ENCODE measurements at places on chromosomes 13 and 19.

DNA sequence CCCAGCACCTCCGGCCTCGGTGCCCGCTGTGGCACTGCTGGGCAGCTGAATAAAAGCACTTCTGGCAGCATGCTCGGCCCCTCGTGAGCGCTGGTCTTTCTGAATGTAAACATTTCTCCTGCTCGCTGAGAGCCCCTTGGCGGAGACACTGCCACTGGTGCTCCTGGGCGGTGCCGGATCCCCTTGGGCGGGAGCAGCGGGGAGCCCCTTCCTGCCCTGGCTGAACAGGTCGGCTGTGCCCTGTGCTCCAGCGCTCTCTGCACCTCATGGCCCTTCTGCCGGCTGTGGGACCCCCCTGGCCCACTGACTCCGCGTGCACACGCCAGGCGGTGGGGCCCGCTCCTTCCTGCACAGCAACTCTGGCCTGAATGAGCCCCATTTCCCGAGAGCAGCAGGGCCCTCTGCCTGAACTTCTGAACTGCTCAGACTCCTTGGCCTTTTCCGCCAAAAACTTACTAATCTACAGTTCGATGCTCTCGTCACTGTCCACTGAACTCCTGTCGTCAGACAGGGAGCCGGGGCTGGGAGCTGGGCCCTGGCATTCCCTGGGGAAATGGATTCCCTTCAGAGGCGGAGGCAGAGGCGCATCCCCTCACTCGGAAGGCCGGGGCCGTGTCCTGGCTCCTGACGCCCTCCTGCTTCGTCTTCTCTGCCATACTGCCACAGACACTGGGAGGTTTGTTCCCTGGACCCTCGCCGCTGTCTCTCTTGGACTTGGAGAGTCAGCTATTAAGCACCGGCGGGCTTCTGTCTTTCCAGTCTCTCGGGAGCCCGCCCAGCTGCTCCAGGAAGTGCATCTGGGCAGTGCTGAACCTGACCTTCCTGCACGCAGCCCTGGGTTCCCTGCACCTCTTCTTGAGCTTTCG is 14.2 kb downstream of the RB1 start:
- DNase-seq = no peak

DNA sequence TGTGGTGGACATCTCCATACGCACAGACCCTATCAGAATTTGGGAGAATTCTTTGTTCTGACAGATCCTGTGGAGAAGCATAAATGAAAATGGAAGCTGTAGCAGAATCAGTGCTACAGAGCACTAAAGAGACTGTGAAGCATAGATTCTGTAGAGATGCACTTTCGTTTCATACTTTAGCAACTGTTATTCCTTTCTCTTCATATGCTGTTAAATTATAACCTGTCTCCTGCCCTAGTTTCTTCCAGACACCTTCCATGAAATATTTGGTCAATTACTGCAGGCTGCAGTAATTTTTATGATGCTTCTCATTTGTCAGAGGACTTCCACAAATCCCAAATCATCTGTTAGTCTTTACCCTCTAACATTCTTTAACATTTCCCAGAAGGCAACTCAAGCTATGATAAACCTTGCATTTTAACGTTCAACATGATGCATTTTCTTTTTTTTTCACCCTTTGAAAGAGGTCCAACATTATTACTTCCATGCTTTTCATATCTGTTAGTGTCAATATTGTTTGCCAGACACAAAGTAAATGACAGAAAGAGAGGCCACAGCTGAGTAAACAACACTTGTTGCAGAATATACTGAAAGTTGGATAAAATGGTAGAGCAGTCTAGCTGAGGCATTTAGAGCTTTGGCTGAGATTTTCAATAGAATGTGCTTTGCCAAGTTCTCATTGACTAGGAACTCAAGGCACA is 412.7 kb downstream of the LMO7 start:
- no peak for DNase-seq

DNA sequence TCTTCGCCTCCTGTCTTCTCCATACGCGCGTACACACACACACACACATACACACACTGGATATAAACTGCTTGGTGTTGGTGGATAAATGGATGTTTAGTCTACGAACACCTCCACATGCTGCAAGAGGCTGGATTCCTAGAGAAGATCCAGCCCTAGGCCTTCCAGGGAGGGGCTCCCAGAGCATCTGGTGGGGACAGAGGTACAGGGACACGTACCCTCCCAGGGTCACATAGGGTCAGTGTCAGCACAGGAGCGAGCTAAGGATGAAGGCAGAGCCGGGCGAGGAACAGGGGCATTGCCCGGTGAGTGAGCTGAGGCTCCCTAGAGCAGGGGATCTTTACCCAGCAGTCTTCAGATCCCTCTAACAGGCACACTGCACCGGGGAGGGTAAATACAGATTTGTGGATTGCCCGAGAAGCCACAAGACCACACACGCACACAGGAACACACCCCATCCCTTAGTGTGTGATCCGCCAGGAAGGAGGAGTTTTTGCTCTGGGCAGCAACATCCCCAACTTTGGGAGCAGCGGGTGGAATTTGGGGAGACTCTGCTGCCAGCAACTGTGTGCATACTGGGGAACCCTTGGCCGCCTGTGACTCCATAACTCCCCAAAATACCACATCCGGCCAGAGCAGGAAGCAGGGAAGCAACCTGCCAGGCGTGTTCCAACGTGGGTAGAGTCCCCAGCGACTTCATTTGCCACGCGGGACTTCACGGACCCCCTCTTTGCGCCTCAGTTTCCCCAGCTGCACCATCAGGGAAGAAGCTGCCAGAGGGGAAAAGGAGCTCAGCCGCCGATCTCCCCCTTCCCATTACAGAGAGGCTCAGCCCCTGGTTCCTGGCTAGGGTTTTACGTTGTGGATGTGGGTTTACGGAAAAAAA is 5.8 kb upstream of the TLE2 start:
- peak; percentile 90 for DNase-seq

GRCh38 chr19:13036366-13036976 is 41.2 kb downstream of the NFIX start:
- peak; percentile 80 for DNase-seq

DNA sequence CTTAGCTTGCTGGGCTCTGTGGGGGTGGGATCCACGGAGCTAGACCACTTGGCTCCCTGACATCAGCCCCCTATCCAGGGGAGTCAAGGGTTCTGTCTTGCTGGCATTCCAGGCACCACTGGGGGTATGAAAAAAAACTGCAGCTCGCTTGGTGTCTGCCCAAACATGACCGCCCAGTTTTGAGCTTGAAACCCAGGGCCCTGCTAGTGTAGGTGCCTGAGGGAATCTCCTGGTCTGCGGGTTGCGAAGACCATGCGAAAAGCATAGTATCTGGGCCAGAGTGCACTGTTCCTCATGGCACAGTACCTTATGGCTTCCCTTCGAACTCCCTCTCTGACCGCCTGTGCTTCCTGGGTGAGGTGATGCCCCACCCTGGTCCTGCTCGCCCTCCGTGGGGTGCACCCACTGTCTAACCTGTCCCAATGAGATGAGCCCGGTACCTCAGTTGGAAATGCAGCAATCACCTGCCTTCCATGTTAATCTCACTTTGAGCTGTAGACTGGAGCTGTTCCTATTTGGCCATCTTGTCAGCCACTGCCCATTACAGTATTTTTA is 120.8 kb upstream of the TNFSF11 start:
- no peak for DNase-seq

DNA sequence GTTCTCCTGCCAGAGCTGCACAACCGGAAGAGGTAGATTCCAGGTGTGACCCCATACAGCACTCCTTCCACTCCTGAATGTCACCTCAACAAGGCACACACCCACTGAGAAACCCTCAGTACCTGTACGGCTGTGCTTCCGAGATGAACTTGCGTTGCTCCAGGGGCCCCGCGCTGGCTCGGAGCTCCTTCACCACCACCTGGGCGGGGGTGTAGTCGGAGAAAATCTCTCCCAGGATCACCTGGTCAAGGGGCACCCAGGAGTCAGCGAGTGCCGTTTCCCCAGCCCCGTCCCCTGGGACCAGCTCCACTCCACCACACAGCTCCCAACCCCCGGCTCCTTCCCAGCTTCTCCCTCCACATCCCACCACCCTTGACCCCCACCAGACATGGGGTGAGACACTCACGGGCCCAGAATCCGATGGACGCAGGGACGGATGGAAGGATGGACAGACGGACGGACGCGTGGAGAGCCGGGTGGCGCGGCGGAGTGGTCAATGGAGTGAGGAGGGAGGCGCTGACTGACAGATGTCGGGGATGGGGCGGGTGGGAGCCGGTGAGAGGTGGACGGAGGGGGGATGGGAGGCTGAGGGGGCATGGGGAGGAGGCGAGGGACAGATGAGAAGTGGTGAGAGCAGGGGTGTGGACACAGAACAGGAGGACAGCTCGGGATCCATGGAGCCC is 2.8 kb downstream of the LMTK3 start:
- no peak for DNase-seq

DNA sequence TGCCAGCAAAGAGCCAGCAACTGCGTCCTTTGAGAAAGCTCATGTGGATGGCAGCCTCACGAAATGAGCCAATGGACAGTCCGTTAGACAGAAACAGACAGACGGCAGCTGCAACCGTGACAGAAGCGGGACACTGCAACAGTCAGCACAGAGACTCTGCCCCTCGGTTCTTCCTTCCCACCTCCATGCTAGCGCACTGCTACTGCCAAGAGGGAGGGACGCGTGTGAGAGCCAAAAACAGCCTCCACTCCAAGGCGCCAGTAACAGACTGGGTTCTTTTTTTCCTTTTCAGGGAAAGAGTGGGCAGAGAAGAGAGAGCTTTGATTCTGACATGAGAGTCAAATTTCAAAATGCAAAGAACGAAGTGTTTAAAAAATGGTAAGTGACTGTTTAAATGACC is 77.5 kb downstream of the SERP2 start:
- no peak for DNase-seq

DNA sequence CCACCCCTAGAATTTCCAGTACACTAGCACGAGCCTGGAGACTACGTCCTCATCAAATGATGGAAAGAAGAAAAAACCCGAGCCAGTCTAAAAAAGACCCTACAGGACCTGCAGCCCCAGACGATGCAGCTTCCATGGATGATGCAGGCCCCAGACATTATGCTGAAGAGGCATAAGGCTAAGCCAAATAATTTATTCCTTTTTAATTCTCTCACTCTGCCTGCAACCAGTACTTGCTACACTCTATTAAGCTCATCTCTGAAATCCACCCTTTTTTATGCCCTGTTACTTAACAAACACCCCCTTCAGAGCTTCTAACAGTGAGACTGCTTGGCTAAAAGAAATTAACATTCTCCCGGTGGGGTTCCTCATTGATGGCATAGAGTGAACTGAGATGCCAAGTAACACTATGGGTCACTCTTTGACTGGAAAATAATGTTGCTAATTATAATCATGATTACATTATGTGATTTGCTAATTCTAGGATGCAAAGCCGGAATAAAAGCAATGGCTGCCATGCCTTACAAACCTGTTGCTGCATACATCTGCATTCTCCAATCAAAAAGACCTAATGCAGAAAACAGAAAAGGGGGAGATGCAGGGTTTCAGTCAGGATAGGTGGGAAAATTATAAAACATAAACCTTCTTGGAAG is 1462.4 kb downstream of the UQCRFS1 start:
- DNase-seq = no peak

GRCh38 chr13:108326309-108326708 is 56.8 kb downstream of the TNFSF13B start:
- DNase-seq = no peak

DNA sequence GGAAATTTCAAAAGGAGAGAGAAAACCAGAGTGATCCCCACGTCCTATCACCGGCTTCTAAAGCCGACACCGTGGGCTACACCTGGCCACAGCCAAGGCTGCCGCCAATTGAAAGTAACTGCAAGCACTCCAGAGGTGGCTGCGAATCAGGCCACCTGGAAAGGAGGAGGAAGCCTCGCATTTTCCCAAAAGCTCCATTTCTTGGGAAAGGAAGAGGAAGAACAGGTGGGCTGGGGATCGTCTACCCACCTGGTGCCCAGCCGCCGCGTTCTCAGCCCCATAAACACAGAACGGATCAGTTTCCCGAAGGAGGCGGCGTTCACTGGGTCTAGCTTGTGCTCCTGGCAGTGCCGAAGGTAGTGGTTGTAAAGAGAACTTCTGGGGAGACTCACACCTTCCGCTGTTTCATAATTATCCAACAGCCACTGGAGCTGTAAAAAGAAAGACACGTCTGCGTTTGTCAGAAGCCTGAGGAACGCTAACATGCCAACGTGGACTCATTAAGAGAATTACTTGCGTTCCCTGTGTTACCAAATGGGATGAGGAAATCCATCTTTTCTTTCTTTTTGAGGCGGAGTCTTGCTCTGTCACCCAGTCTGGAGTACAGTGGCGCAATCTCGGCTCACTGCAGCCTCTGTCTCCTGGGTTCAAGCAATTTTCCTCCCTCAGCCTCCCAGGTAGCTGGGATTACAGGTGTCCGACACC is 38.1 kb upstream of the RANBP3 start:
- no peak for DNase-seq

GRCh38 chr19:40599902-40600569 is 1.1 kb upstream of the LTBP4 start:
- no peak for DNase-seq
